Activated CD8-positive, alpha-beta memory T cell treated with anti-CD3 and anti-CD28 coated beads for 1 hour (primary cell): ENCODE measurements at places on chromosomes 6 and 20.

DNA sequence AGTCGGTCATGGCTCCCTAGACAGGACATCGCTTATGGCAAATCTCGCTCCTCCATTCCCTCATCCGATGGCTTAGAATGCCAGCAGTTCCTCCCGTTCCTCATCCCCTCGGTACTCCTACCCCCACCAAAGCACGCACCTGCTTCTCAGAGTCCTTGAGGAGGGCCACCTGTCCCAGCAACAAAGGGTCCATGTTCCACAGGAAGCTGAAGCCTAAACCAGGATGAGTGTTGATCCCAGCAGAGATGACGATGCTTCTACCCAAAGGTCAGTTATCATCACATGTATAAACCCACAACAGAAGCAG, 111.2 kb downstream of the THBS2 start:
- DNase-seq: no peak

GRCh38 chr6:152595499-152595898, 41.7 kb downstream of the SYNE1 start:
- no peak for DNase-seq

DNA sequence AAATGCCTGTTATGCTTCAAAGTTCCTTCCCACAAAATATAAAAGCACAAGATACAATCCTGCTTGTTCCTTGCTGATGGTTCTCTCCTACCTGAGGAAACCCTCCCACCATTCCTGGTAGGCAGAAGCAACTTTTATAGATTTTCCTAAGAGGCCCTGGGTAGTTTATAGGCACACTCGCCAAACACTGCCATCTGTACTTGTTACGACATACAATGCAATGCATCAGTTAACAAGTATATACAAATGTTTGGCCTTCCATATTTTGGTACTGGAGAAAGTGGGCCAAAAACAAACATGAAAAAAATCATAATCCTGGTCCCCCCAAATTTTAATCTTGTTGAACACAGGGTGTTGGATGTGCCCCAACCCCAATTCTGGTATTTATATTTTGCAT, 16.6 kb downstream of the MCM9 start:
- no peak for DNase-seq

- DNase-seq: no peak
Observed at GRCh38 chr6:1285956-1286355, 25.9 kb upstream of the FOXQ1 start.

- DNase-seq: no peak
Observed at GRCh38 chr6:39330476-39330875, 8.0 kb upstream of the KCNK16 start.
